Stimulated activated CD4-positive, alpha-beta T cell treated with anti-CD3 and anti-CD28 coated beads, Interleukin-2, amount 100 ng/mL, for 4 hours (primary cell): ENCODE measurements at places on chromosomes 7 and 10.

- no peak for DNase-seq
These were observed 112.0 kb downstream of the RNF32 start for GRCh38 chr7:156752367-156753228.

- no peak for DNase-seq
These were observed 72.6 kb downstream of the COBL start for GRCh38 chr7:51244053-51244452.

GRCh38 chr7:39733881-39734632 is 110.7 kb downstream of the RALA start:
- no peak for DNase-seq

DNA sequence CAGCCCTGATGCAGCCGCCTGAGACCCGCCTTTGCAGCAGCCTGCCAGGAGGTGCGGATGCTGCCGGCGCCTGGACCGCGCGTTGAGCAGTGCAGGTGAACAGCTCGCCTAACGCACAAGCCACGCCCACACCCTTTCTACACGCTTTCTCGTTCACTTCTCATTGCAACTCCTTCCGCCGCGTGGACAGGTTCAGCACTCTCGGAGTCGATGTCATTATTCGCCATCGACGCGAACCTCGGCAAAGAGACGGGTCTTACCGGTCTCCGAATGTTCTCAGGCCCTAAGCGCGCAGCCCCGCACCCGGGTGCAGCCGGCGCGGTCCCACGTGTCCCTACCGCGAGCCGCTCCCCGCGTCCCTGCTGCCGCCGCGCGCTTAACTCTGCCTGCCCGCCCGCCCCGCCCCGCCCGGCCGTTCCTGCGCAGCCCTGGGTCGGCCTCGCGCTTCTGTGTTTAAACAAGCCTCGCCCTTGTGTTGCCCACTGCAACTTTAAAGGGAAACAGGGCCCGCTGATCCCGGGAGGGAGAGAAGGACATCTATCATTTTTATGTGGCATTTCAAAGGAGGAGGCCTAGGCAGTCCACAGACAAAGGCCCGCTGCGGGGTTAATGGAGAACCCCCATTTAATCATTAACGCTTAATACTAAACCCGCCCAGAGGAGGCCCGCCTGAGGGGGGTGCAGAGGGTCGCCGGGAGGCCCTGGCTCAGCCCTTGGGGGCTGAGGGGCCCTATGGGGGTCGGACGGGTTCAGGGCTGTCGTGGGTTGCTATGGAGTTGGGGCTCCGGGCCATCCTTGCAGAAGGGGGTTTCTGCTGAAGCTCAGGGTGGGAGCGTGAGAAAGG is 128.5 kb downstream of the WDR11 start:
- DNase-seq, result peak; percentile 7

DNA sequence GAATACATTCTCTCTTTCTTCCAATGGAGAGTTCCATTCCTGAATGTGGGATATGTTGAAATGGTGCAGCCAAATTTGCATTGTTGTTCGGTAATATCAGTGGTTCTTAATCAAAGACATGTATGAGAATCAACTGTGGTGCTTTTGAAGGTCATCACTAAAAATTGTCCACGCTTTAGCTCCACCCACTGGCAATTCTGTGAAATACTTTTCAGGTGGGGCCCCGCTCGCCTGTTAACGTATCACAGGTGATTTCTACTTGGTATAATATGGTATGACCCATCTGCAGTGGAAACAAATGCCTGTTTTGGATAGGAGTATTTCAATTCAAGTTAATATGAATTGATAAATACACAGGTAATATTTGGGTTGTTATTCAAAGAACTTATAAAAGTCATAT is 178.4 kb downstream of the NSUN6 start:
- no peak for DNase-seq

- no peak for DNase-seq
These were observed at the start of gene ATRNL1 for GRCh38 chr10:115093286-115093775. Gene ATRNL1, plus strand, starts transcription at chr10:115093365. Its CDS starts 386 bp downstream, at chr10:115093751.

DNA sequence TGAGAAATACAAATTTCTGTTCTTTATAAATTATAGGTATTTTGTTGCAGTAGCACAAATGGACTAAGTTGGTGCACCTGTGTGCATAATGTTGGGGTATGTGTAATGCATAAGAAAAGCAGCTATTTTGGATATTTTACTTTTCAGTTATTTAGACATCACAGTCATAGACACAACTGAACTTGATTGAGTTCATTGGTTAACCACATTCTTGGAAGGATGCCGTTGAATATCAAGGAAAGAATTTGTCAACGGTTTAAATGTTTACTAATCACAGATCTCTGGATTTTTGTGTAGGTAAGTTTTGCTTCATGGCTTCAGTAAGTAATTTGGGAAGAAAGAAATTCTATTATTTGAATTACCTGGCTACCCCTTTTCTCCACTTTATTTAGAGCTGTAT is 4.1 kb downstream of the OTUD1 start:
- no peak for DNase-seq

GRCh38 chr7:33185786-33186185 is 56.4 kb downstream of the BBS9 start:
- no peak for DNase-seq

DNA sequence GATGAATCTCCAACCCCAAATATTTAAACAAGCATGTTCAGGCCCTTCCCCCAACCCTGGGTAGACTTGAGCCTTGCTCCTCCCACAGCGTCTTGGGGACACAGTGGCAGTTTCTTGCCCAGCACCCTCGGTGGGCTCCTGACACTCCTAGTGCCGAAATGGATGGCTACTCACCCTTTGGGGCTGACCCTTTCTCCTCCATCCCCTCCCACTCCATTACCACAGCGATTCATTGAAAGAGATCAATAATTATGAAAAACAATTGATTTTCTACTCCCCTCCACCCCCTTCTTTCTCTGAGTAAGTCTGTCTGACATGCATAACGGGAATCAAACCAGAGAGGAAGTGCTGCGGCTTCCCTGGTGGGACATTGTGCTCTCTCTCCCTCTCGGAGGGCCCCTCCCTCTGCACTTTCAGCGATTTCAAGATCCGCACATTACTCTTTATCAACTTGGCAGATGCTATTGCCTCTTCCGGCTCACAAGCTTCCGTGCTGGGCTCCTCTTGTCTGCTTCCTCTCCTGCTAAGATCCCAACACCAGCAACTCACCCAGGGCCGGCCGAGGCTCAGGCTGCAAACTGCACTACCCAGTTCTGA is 79.0 kb upstream of the PLXNA4 start:
- DNase-seq, result peak; percentile 10

GRCh38 chr7:20797462-20798080 is 10.9 kb upstream of the SP8 start:
- DNase-seq, result no peak

GRCh38 chr7:149562602-149563001 is 65.0 kb upstream of the ZNF746 start:
- DNase-seq, result no peak

DNA sequence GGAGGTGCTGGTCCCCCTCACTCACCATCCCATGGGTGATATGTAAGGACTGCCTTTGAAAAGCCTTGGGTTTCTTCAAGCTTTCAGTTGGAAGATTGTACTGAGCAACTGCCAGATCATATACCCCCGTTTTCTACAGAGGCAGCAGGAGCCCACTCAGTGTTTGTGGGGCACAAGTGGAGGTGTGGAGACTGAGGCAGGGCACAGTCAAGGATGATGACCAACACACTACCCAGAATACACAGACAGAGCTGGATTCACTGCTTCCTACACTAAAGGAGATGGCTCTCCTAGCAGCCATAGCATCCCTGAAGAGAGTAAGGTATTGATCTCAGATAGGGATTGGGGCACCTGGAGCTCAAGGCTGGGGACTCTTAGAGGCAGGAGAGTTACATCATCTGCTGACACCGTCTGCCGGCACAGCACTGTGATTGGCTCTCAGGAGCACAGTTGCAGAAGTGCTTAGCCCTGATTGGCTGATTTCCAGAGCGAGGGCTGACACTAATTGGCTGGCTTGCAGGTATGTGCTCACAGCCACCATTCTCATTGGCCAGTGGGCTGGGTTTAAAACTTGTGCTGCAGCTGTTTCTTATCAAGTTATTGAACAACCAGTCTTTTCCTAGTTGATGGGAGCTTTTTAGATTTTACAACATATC is 77.9 kb upstream of the PFKP start:
- DNase-seq, result no peak

GRCh38 chr10:70847659-70848360 is 32.1 kb downstream of the SGPL1 start:
- DNase-seq, result no peak

- no peak for DNase-seq
These were observed 40.2 kb downstream of the CUL1 start for GRCh38 chr7:148738737-148739535.

- no peak for DNase-seq
These were observed at the start of gene TAS2R40 for GRCh38 chr7:143221737-143222136. Gene TAS2R40, plus strand, starts transcription at chr7:143222037. Its CDS starts 42 bp downstream, at chr7:143222079.

- DNase-seq, result peak; percentile 1
These were observed 26.8 kb upstream of the SORCS3 start for GRCh38 chr10:104614245-104614831.

GRCh38 chr7:48087349-48087748 is 1.7 kb upstream of the UPP1 start:
- DNase-seq, result no peak

GRCh38 chr10:51980752-51981151 is 281.4 kb upstream of the CSTF2T start:
- no peak for DNase-seq

DNA sequence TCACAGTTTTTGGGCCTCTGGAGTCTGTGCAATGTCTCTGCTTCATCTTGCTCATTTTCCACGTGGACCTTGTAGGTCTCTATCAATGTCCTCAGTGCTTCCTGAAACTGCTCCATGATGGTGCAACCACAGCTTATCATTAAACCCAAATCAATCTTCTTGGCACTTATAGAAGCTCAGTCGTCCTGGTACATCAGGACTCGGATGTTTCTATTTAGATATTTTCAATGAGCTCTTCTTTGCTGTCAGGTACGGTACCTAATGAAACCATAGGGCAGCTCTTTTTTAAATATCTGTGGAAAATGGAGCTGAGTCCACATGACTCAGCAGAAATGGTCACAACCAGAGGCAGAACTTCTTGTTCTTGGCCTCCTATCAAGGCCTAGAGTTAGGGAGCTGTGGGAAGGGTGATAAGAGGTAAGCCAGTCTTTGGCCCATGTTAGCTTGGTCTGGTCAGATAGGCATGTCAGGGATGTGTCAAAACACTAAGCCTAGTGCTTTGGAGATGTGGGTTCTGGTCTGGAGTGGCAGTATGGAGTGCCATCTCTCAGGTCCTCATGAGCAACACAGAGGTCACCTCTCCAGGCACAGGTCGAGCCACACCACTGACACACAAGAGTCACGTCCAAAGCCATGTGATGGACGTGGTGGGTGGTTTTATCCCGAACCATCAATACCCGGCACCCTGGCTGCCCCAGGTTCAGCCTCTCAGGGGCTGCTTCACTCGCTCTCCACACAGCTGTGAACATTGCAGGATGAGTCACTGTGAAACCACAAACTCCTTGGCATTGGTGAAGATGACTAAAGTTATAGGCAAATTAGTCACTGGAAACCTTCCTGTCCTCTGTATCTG is 87.0 kb downstream of the TBXAS1 start:
- DNase-seq, result peak; percentile 59

DNA sequence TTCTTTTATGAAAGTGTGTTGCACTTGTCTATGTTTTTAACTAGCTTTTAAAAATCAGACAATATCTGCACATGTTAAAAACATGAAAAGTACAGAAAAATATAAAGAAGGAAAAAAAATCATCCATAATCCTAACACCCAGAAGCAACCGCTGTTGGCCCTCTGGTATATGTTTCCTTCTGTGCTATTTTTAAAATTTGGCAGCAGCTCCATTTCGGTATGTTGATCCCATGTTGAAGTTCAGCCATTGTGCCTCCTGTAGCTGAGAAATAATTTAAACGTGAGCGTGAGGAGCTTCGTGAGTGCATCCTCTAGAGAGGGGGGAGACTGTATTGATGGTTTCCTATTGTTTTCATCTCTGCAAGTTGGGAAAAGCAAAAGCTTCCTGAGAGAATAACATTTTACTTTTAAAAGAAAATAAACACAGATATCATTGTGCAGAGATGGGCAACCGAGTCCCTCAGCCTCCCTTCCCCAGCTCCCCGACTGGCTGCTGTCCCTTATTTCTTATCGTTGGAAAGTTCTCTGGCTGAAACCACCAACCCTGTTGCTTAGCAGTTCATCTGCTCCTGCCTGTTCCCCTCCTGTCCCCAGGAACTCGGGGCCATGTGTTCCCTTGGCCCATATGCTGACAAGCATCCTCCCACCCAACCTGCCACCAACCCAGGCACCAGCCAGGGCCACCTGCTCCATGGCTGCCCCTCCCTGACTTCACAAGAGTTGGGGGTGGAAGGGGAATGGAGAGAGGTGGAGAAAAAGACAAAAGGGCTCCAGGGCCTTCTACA is 499.1 kb upstream of the PODXL start:
- no peak for DNase-seq

GRCh38 chr7:85456254-85456653 is 269.4 kb upstream of the SEMA3D start:
- no peak for DNase-seq

- no peak for DNase-seq
These were observed 146.3 kb downstream of the TRIL start for GRCh38 chr7:28811701-28812430.

DNA sequence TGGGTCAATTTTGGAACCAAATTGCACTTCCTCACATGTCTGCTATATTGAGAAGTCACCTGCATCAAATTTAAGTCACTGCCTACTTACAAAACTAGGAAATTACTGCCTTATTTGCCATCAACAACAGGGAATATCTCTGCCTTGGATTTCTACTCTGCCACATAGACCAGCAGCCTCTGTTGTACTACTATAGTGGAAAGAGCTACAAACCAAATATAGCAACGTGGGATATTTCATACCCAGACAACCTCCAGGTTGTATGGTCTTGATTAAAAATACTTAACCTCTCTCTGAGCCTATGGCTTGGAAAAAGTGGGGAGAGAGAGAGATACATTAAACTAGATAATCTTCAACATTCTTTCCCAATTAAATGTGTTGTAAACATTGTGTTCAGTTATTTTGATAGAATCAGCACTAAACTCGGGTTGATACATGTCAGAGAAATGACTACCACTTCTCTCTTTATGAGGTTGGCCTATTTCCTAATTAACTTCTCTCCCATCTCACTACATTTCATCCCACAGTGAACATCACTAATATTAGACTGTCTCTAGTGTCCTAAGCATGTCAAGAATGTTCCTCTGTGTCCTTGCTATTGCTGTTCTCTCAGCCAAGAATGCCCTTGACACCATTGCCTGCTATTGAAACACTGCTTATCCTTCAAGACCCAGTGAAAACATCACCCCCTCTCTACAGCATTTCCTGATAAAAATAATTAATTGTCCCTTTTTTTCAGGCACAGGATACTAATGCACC is 421.2 kb downstream of the IPMK start:
- no peak for DNase-seq

- no peak for DNase-seq
These were observed 155.5 kb upstream of the POT1 start for GRCh38 chr7:125085084-125085483.

- no peak for DNase-seq
These were observed 51.4 kb upstream of the DNAJC1 start for GRCh38 chr10:22054961-22055360.

- no peak for DNase-seq
These were observed 177.2 kb upstream of the MYO3A start for GRCh38 chr10:25756784-25757183.

- DNase-seq, result no peak
These were observed 41.9 kb upstream of the OGDHL start for GRCh38 chr10:49803988-49804387.

GRCh38 chr7:1659696-1660095 is 10.4 kb upstream of the ELFN1 start:
- DNase-seq, result no peak
